Colonic mucosa (tissue), 4 donors: ENCODE measurements at places on chromosomes 5 and 9. TPM values are rescaled to one million over a fixed set of nuclear protein-coding genes. Genes with fewer than 3 reads are reported as not detected.

TMEM167A gene
- total RNA-seq: 89.4 TPM

KIF12 gene
- 27.2 TPM for total RNA-seq

BTNL3 gene
- total RNA-seq: 38.0 TPM

DNA sequence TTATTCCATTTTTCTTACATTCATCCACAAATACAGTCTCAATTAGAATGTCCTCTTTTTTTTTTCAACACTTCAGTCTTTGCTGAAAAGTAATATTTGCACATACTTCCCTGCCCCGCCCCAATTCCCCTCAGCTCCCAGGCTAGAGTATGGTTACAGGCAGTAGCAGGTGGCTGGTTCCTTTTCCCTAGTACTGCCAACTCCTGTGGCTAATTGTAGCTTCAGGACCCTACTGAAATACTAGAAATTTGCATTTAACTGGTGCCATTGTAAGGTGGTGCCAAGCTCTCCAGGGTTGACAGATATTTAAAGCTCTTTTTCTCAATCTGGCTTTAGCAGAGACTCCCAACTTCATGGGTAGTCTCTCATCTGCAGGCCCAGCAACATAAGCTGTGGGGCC, 80.3 kb downstream of the FAM81B start:
- no peak overlapping the region for H3K27ac ChIP-seq
- no peaks in the 10 kb centered on the region for H3K4me1 ChIP-seq
- no peaks in the 10 kb centered on the region for H3K27me3 ChIP-seq
- no peak for DNase-seq
- H3K4me3 ChIP-seq: no peak overlapping the region
- no peaks in the 10 kb centered on the region for H3K36me3 ChIP-seq

GRCh38 chr5:91244380-91245073, 138.6 kb downstream of the ARRDC3 start:
- no peaks in the 10 kb centered on the region for H3K4me1 ChIP-seq
- H3K27ac ChIP-seq: no peak overlapping the region
- H3K27me3 ChIP-seq: no peaks in the 10 kb centered on the region
- H3K36me3 ChIP-seq: no peaks in the 10 kb centered on the region
- H3K4me3 ChIP-seq: no peak overlapping the region

DNA sequence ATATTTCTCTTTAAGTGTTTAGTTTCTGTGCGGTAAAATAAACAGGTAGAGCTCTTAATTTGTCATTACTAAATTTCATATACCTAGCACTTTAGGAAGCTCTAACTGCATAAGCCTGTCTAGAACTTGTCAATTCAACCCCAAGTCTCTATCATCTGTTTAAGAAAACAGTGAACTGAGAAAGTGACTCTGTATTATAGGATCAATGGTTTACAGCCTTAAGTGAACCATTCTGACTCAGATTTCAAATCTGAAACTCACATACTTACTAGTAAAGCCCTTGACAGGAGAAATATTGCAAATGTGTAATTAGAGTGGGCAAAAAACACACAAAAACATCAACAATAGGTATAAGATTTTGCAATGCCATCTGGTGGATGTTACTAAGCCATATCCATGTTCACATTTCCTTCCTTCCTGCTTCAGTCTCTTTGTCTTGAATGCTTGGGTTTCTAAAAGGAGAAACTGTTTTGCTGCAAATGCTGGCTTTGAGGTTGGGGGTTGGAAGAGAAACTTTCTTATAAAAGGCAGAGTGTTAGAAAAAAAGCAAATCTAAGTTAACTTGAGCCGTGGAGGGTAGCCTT, 101.8 kb downstream of the DOCK8 start:
- H3K36me3 ChIP-seq: no peaks in the 10 kb centered on the region
- no peaks in the 10 kb centered on the region for H3K27me3 ChIP-seq
- H3K27ac ChIP-seq: no peak overlapping the region
- no peak for DNase-seq
- no peaks in the 10 kb centered on the region for H3K4me1 ChIP-seq
- no peak overlapping the region for H3K4me3 ChIP-seq

DNA sequence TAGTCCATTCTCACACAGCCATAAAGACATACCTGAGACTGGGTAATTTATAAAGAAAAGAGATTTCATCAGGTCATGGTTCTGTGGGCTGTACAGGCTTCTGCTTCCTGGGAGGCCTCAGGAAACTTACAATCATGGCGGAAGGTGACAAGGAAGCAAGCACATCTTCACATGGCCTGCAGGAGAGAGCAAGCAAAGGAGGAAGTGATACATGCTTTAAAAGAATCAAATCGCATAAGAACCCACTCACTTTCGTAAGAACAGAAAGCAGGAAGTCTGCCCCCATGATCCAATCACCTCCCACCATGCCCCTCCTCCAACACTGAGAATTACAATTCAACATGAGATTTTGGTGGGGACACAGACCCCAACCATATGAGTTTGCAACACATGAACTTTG, 5.1 kb upstream of the FBXO38 start:
- no peaks in the 10 kb centered on the region for H3K4me1 ChIP-seq
- no peak overlapping the region for H3K4me3 ChIP-seq
- no peak for DNase-seq
- no peak overlapping the region for H3K27ac ChIP-seq
- no peaks in the 10 kb centered on the region for H3K27me3 ChIP-seq

DNA sequence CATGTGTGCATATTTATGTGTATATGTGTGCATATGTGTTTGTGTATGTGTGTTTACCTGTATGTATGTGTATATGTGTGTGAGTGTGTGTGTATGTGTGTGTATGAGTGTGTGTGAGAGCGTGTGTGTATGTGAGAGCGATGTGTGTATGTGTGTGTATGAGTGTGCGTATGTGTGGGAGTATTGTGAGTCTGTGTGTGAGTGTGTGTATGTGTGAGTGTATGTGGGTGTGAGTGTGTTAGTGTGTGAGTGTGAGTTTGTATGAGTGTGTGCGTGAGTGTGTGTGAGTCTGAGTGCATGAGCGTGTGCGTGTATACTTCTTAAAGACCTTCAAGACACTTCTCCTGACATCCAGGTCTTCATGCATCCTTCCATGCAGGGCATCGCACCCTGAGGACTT, 49.6 kb downstream of the CFAP77 start:
- no peak overlapping the region for H3K4me3 ChIP-seq
- H3K36me3 ChIP-seq: no peaks in the 10 kb centered on the region
- no peaks in the 10 kb centered on the region for H3K4me1 ChIP-seq
- H3K27me3 ChIP-seq: no peaks in the 10 kb centered on the region
- no peak overlapping the region for H3K27ac ChIP-seq
- no peak for DNase-seq

DNA sequence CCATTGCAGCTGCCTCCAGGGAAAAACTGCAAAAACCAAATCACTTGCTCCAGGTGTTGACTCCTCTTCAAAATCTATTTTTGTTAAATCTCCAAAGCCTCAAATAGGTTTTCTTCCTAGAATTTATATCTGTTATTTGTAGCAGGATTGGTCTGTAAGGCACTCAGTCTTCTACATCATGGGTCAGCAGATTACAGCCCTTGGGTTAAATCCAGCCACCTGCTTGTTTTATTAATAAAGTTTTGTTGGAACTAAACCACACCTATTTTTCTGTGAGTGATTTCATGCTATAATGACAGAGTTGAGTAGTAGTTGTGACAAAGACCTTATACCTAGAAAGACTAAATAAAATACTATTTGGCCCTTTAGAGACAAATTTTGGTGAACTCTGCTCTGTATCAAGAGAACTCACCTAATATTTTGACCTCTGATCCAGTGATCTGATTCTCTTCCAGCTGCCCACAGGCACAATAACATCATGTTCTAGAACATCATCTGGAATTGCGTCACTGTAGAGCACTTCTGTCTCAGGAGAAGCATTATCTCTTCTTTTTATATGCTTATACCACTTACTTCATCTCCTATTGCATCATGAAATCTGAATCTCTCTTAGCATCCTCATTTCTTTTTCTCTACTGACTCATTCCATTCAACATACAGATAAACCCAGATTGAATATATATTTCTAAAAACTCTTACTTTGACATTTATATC, 130.1 kb downstream of the RPS23 start:
- H3K4me1 ChIP-seq: no peaks in the 10 kb centered on the region
- DNase-seq: no peak
- no peaks in the 10 kb centered on the region for H3K36me3 ChIP-seq
- no peak overlapping the region for H3K27ac ChIP-seq
- H3K27me3 ChIP-seq: no peaks in the 10 kb centered on the region

DNA sequence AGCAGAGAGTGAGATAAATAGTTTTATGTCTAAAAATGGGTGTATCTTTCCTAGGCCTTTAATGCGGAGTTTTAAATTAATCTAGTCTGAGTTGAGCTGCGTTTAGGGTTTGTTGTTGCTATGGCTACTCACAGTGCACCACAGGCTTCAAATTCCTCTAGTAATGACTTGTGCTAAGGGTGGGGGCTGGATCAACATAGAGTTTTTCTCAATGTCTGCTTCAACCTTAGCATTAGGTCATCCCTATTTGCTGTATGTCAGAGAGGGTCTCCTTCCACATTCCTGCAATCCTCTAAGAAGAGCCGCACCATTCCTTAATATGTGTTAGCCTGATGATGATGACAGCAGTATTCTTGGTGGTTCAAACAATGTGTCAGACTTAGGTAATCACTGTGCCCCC, 465.6 kb upstream of the KIF2A start:
- no peaks in the 10 kb centered on the region for H3K36me3 ChIP-seq
- DNase-seq: no peak
- no peak overlapping the region for H3K4me3 ChIP-seq
- no peaks in the 10 kb centered on the region for H3K27me3 ChIP-seq

DNA sequence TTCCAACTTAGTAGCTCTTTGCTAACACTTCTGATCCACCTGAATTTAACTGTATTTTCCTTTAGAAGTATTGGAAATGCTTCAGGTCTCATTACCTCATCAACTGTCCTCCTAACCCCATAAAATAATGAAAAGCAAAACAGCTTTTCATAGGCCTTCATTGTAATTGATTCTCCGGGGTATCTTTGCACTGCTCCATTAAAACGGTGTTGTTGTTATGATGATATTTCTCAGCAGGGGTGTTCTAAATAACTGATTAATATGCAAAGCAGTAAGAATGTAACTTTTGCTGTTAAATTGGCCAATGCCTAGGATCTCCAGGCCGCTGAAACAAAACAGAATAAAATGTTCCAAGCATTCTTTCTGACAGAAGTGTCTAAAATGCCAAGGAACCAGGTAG, 1983.2 kb downstream of the EFNA5 start:
- H3K4me3 ChIP-seq: no peak overlapping the region
- no peaks in the 10 kb centered on the region for H3K4me1 ChIP-seq
- no peak for DNase-seq
- no peaks in the 10 kb centered on the region for H3K27me3 ChIP-seq
- no peaks in the 10 kb centered on the region for H3K36me3 ChIP-seq

DNA sequence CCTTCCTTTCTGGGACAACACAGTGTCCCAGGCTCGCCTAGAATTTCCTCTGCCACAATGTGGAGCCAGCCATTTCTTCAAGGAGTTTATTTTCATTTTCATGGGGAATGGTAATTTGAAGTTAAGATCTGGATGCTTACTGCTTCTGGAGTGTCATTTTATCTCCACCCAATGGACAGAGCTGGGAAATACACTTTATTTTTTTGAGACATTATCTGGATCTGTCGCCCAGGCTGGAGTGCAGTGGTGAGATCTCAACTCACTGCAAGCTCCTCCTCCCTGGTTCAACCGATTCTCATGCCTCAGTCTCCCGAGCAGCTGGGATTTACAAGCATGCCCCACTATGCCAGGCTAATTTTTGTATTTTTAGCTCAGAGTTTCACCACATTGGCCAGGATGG, 12.7 kb upstream of the THG1L start:
- no peaks in the 10 kb centered on the region for H3K4me1 ChIP-seq
- no peak overlapping the region for H3K4me3 ChIP-seq
- H3K27ac ChIP-seq: no peak overlapping the region
- DNase-seq: peak; percentile 36

GRCh38 chr9:128420060-128420650, 502 bp upstream of the CERCAM start:
- peak overlapping the region; percentile 76 for H3K4me3 ChIP-seq
- peaks cover 22% of the 10 kb centered on the region for H3K27me3 ChIP-seq
- peak; percentile 61 for DNase-seq
- H3K27ac ChIP-seq: peak overlapping the region; percentile 49
- H3K36me3 ChIP-seq: no peaks in the 10 kb centered on the region
- peaks cover 8% of the 10 kb centered on the region for H3K4me1 ChIP-seq

GRCh38 chr9:132319421-132320110, 35.2 kb downstream of the SETX start:
- no peak overlapping the region for H3K27ac ChIP-seq
- no peak for DNase-seq
- H3K4me3 ChIP-seq: no peak overlapping the region
- peaks cover 9% of the 10 kb centered on the region for H3K36me3 ChIP-seq

DNA sequence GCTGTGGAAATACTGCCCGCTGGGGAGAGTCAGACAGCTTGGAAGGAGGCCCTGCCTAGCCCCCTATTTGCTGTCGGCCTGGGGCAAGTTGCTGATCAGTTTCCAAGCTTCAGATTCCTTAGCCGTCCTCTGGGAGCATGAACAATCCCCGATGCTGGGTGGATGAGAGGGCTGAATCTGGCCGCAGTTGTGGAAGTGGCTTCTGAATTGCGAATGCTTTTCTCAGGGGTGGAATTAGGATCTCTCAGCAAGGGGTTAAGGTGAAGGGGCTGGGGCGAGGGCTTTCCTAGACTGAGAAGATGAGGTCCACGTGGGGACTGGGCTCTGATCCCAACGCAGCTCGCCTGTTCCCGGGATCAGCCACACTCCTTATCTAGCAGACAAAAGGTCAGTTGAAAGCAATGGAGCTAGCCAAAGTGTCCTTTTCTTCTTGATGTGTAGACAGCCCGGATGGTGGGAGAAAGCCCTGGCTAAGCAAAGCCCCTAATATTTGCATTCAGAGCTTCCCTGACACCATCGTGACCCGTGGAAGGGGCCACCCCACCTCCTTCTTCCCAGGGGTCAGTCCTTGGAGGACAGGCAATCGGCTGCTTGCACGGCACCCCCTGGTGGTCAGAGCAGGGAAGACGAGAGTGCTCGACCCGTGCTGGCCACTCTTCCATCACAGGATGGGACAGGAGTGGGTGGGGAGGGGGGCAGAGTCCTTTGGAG, 54.9 kb downstream of the COL15A1 start:
- H3K4me3 ChIP-seq: no peak overlapping the region
- peak overlapping the region; percentile 16 for H3K27ac ChIP-seq
- H3K27me3 ChIP-seq: no peaks in the 10 kb centered on the region

GRCh38 chr5:181189363-181189961, 15.5 kb downstream of the TRIM7 start:
- H3K36me3 ChIP-seq: no peaks in the 10 kb centered on the region
- H3K4me1 ChIP-seq: no peaks in the 10 kb centered on the region
- no peaks in the 10 kb centered on the region for H3K27me3 ChIP-seq
- H3K4me3 ChIP-seq: peak overlapping the region; percentile 81
- H3K27ac ChIP-seq: peak overlapping the region; percentile 28

DNA sequence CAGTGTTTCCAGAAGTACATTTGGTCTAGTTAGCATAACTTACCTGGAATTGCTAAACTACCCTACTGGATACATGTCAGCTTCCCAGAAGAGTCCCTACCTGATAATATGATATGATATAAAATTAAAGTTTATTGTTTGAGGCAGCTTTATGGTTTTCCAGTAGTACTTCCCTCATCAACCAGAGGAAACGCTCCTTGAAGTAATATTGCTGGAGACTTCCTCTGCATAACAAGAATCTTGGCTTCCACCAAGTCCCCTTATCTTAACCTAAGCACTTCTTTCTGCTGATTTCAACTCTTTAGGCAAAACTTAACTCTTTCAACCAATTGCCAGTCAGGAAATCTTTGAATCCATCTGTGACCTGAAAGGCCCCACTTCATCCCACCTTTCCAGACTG, 214.3 kb upstream of the PTGER4 start:
- H3K27ac ChIP-seq: no peak overlapping the region
- no peaks in the 10 kb centered on the region for H3K4me1 ChIP-seq
- H3K27me3 ChIP-seq: no peaks in the 10 kb centered on the region
- H3K36me3 ChIP-seq: no peaks in the 10 kb centered on the region

GRCh38 chr9:19490269-19490668, 81.5 kb downstream of the ACER2 start:
- DNase-seq: no peak
- no peak overlapping the region for H3K27ac ChIP-seq
- no peaks in the 10 kb centered on the region for H3K27me3 ChIP-seq
- H3K4me1 ChIP-seq: no peaks in the 10 kb centered on the region
